ENCODE measurements at places on chromosomes 2 and 18. TPM values are rescaled to one million over a fixed set of nuclear protein-coding genes. Genes with fewer than 3 reads are reported as not detected.

The COL5A2 gene
- total RNA-seq = 1.0 TPM

The SLC5A7 gene
- not detected for total RNA-seq

The FAM237A gene
- total RNA-seq = not detected

The ZNF513 gene
- 15.4 TPM for total RNA-seq

The REG3G gene
- not detected for total RNA-seq

The SPEG gene
- 0.52 TPM for total RNA-seq

The RNPEPL1 gene
- 101 TPM for total RNA-seq

The CAPN14 gene
- 0.26 TPM for total RNA-seq

The STK17B gene
- total RNA-seq = 511 TPM

The NETO1 gene
- not detected for total RNA-seq

The LRRTM4 gene
- not detected for total RNA-seq

The CD8B2 gene
- total RNA-seq = 3.7 TPM

The SEH1L gene
- total RNA-seq = 66.7 TPM

The GPBAR1 gene
- 0.82 TPM for total RNA-seq

The ACTG2 gene
- not detected for total RNA-seq

The MDH1 gene
- total RNA-seq = 169 TPM

The FTCDNL1 gene
- total RNA-seq = 1.8 TPM

The CRYBA2 gene
- total RNA-seq = not detected

The CBLN2 gene
- total RNA-seq = not detected

The OTX1 gene
- total RNA-seq = 0.58 TPM

The PXDN gene
- 2.0 TPM for total RNA-seq

The DNAJC5G gene
- not detected for total RNA-seq

The C2orf78 gene
- total RNA-seq = not detected

The UGT1A3 gene
- not detected for total RNA-seq

The MYCN gene
- not detected for total RNA-seq

The RFX8 gene
- total RNA-seq = 2.3 TPM

The REG1B gene
- not detected for total RNA-seq

The KLF7 gene
- total RNA-seq = 4.7 TPM

The C2orf72 gene
- total RNA-seq = not detected

The POTEI gene
- not detected for total RNA-seq

The MTCL1 gene
- 0.41 TPM for total RNA-seq

The DTNA gene
- total RNA-seq = not detected

The ABHD3 gene
- total RNA-seq = 47.9 TPM

The RUFY4 gene
- total RNA-seq = 1.4 TPM

The SLC8A1 gene
- 0.44 TPM for total RNA-seq

The SNTG2 gene
- total RNA-seq = 0.37 TPM

Data from activated CD8-positive, alpha-beta memory T cell treated with anti-CD3 and anti-CD28 coated beads, Interleukin-2, amount 10 ng/mL, durations not matched to agents 7 days and 5 days (primary cell).